ENCODE measurements at places on chromosomes 2 and 18.

GRCh38 chr2:156787517-156787916, 351.3 kb downstream of the GPD2 start:
- DNase-seq, result no peak

DNA sequence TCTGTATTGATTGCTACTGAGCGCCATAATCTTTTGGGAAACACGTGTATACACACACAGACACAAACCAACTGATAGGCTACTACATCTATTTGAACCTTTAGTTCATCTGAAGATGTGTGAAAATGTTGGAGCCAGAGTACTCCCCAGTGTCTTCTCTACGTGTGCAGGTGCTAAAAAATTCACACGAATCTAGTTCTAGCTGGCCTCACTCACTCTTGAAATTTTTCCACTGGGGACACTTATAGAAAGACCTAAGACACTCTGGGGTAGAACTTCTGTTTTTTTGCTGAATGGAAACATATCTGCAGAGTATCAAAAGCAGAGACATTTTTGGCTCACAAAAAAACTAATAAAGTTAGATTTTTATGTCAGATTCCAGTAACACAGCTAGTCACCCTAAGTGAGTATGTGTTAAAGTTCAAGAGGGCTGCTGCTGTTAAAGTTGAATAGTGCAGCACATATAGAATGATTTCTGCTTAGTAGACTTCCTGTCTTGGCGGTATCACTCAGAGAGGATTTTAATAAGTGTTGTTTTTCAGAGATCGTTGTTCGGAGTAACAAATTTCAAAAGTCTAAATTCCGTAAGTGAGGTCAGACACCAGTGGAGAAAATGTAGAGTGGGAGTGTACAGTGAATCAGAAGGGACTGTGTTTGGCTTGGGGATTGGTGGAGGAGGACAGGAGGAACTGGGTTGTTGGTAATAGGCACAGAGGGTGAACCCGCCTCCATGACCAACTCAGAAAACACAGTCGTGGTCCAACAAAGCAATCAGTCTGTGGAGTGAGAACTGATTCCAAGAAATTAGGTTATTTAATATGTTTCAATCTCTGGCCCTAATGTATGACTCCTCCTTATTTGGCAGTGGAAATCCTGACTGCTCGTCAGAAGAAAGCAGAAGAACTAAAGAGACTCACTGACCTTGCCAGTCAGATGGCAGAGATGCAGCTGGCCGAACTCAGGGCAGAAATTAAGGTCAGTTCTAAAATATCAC, 43.1 kb downstream of the KCTD18 start:
- DNase-seq, result no peak

- DNase-seq, result peak; percentile 38
Observed at GRCh38 chr2:233650981-233651380, 14.7 kb downstream of the UGT1A10 start.

DNA sequence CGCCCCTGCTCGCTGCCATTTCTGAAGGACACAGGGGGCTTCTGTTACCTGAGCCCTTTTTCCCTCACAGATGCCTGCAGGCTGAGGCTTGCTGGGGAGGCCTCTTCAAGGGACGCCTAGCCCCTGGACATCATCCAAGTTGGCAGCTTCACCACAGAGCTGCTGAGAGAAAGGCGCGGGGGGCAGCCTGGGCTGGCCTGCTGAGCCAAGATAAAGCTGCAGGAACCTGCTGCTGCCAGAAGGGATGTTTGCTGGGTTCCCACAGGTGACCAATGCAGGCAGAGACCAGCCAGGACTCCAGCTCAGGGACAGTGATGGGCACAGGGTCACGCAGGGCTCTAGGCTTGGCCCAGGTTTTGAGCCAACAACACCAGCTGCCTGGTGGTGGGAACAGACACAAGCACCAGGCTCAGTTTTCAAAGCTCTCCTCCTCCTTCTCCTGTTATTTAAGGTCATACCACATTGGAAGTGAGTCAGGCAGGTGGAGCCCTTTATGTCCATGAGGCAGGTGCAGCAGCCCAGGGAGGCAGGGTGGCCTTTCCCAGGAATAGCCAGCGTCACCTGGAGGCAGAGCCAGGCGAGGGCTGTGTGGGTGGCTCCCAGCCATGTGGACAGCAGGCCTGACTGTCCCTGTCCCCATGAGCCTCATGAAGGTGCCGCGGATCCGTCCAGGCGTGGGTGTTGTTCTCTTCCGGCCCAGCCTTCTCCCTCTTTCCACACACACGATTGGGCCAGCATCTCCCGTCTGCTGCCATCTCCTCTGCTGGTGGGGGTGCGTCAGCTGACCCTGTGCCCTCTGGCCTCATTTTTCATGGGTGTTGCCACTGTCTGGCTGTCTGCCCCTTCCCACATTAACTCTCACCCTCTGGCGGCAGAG, 515.5 kb upstream of the MYT1L start:
- no peak for DNase-seq

DNA sequence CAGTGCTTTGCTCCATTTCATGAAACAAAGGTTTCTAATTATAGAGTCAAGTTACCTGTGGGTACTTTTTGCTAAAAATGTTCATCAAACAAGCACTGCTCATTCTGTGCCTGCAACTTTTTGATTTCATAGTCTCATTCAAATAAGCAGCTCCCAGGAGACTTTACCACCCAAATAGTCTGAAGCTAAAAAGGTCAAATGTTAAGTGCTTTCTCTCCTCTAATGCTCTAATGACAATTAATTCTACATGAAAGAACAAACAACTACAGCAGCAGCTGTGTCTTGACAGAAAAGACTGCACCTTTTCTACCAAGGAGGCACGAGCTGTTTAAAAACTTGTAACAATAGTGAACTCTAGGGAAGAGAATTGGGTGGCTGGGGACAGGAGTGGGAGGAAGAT, 65.3 kb downstream of the CCDC93 start:
- DNase-seq, result no peak

- no peak for DNase-seq
Observed at GRCh38 chr2:63663013-63663864, 74.5 kb downstream of the MDH1 start.

- no peak for DNase-seq
Observed at GRCh38 chr2:39618736-39619135, 47.0 kb upstream of the TMEM178A start.

- no peak for DNase-seq
Observed at GRCh38 chr2:192288295-192288694, 93.6 kb upstream of the TMEFF2 start.

GRCh38 chr18:49527631-49528327, 34.1 kb upstream of the LIPG start:
- DNase-seq, result no peak

DNA sequence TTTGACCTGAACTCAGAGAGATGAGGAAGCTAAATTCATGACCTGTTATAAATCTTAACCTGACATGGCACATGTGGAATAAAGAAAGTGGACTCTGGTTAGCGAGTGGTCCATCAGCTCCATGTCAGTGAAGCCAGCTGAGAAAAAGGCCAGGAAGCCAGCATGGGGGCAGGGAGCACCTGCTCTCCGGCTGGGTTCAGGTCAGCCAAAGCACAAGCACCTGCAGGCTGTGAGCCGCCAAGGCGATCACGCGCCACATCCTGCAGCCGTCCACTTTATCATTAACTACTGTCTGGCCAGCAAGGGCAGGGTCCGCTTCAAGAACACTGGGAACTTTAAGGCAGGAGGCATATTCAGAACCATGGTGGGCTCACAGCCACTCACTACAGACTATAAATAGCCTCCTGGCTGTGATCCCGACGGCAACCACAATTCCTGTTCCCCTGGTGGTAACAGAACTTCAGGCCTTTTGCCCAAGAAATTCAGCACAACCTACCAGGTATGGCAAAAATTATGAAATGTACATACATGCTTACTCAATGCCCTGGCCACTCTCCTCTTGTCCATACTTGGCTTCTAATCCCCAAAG, 35.5 kb downstream of the ACVR1 start:
- peak; percentile 30 for DNase-seq

DNA sequence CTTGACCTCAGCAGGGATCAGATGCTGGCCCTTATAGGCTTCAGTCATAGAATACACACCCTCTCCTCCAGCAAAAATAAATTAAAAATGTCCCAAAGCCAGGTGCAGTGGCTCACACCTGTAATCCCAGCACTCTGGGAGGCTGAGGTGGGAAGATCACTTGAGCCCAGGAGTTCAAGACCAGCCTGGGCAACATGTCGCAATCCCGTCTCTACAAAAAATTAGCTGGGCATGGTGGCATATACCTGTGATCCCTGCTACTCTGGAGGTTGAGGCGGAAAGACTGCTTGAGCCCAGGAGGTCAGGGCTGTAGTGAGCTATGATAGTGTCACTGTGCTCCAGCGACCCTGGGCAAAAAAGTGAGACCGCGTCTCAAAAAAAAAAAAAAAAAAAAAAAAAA, 4.8 kb downstream of the ITPRIPL1 start:
- DNase-seq, result no peak

DNA sequence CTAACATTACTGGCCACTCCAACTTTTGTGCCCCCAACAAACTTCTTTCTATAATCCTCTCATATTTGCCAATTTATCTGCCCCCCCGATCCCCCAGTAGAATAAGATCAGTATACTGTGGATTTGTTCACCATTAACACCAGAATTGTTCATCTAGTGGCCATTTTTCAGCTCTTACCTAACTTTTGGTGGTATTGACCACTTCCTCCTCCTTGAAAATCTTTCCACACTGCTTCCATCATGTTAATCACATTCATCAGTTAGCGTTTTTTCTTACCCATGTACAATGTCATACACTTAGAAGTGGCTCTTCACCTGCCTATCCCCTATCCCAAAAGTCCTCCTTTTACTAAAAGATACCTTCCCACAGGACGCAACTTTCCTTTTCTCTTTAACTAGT, 6.1 kb downstream of the IMPACT start:
- DNase-seq, result no peak

DNA sequence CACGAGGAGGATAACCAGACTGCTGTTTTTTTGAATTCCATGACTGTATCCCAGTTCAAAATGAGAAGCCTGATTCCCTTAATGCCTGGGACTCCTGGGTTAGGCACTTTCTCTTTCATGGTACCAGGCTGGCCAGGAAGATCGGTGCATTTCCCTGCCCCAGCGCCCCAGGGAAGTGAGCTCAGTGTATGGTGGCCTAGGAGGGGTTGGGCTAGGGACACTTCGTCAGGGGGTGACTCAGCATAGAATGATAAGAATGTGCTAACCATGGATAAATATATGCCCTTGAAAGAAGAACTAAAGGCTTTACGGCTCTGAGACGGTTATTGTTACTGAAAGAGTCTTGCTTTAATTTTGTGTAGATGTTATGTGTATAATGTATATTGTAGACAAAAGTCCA, 27.5 kb upstream of the FAM237A start:
- DNase-seq, result no peak

DNA sequence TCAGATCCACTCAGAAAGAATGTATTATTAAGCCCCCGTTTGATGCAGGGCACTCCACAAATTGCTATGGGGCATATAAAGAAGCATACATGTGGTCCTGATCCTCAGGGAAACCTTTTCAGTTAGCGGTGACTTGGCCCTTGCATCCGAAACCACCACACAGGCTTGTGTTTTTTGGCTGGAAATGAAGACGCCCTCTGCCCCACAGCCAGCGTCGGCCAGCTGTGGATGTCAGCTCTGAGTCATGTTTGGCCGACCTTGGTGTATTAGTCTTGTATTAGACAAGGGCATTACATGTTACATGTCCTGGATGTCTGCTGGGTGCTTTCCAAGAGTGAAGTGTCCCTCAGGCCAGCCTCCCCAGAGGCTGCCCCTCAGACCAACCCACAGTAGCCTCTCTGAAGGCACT, 107.6 kb upstream of the MAP3K20 start:
- DNase-seq, result peak; percentile 6

DNA sequence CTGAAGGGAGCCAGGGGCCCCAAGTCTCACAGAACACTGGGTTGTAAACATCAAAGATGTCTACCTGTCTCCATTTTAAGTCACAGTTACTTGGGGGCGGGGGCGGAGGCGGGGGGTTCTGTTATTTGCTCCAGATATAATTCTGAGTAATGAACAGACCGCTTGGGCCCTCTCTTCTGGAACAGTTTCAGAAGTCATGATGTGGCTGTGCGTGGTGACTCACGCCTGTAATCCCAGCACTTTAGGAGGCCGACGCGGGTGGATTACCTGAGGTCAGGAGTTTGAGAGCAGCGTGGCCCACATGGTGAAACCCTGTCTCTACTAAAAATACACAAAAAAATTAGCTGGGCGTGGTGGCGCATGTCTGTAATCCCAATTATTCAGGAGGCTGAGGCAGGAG, 157.9 kb upstream of the APCDD1 start:
- no peak for DNase-seq

DNA sequence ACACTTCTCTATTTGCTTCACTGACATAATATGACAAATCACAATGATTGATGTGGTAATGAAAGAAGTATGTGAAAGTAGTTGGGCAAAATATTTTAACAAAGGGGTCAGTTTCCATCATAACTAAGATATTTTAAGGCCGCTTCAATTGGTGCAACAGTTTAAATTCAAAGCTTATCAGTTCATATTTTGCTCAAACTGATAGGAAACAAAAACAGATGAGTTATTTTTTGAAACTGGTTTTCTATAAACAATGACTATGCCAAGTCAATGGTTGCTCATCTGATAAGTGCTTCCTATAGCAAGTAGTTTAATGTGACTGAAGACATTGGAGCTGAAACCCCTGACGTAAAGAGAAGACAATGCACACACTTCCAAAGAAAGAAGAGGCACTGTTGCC, 1290.7 kb downstream of the SUCLG1 start:
- DNase-seq, result no peak

GRCh38 chr2:65300761-65301711, 73.4 kb downstream of the ACTR2 start:
- no peak for DNase-seq

- DNase-seq, result no peak
Observed at GRCh38 chr2:126449677-126450076, 206.3 kb upstream of the GYPC start.

DNA sequence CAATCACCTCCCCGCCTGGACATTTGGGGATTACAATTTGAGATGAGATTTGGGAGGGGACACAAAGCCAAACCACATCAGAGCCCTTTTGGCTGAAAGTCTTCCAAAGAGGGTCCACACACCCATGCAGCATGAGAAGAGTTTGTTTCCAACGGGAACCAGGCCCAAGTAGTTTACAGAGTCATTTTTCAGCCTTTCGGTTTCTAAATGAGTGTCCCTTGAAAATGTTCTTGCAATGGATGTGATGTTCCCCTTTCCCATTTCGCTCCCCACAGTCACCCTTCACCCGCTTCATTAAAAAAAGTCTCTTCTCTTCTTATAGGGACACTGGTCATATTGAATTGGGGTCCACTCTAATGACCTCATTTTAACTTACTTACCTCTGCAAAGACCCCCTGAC, 157.4 kb downstream of the ARL4C start:
- no peak for DNase-seq

DNA sequence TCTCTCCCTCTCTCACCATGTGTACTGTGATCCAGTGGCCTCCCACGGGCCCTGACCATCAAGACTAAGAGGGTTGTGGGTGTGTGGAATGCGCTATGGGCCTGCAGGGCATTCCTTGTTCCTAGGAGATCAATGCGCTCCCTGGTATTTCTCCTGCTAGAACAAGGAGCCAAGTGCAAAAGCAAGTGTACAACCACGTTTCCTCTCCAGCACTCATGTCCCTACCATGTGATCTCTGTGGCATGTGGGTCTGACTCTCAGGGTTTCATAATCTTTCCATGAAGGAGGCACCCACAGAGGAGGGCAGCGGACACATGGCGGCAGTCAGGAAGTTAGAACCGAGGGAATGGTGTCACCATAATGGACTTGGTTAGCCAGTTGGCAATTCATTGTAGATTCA, 91.4 kb downstream of the MAPK4 start:
- DNase-seq, result no peak

GRCh38 chr2:24919037-24919505, 966 bp downstream of the ADCY3 start:
- peak; percentile 54 for DNase-seq

Data from left colon (tissue), 2 donors.